ENCODE measurements at places on chromosomes 6 and 20.

DNA sequence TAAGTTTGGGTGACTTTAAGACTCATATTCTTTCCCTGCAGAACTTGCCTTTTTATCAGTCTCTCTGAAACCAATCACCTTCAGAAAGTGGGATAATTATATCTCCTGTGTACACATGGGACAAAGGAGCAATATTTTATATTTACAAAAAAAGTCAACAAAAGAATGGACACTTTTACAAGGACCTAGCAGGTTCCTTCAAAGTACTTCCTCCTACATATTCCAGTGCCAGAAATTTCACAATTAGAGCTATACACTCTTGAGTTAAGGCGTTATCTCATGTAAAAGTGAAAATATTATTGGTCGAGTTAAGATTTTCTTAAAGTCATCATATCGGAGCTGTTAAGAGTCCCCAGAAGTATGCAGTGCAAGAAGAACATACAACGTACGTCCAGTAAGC is 98.9 kb upstream of the MAFB start:
- DNase-seq, result no peak

GRCh38 chr6:1076531-1077459 is 235.1 kb upstream of the FOXQ1 start:
- DNase-seq, result no peak

DNA sequence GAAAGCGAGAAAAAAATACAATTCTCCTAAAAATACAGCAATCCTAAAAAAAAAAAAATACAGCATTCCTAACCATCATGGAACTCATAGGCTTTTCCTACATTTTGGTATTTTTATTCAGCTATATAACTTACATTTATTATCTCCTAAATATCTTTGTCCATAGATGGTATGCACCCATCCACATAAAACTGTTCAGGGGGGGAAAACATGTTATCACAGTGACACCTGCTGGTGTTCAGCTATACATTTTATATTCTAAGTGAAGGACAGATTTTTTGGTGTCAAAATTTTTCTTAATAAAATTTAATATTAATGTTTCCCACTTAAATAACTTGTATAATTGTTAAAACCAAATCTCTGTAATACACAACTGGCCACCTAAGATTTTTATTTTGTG is 58.0 kb downstream of the BLOC1S5 start:
- DNase-seq, result no peak

DNA sequence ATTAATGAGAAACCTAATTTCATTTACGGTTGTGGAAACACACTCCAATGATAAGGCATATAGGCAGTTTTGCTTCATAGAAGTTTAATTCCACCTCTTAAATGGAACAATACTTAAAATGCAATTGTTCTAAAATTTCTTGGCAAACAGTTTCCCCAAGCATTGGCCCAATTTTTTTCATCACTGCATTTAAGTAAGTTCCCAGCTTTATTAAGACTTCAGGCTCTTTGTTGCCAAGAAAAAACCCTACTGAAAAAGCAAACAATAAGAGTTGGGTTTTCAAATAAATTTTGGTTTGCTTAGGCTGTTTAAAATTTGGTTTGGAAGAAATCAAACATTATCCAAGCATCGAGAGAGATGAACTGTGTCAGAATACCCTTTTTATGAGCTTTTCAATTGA is 690.9 kb upstream of the NRSN1 start:
- DNase-seq, result no peak

GRCh38 chr6:77466055-77466450 is 2.8 kb upstream of the HTR1B start:
- DNase-seq, result no peak
